ENCODE measurements at places on chromosomes 2 and 18.

GRCh38 chr18:21853775-21854552, 113.4 kb downstream of the MIB1 start:
- no peak for DNase-seq

- DNase-seq: no peak
Measured at GRCh38 chr2:119393971-119394748, 27.4 kb downstream of the DBI start.

- no peak for DNase-seq
Measured at GRCh38 chr2:32591669-32592463, 36.0 kb upstream of the TTC27 start.

DNA sequence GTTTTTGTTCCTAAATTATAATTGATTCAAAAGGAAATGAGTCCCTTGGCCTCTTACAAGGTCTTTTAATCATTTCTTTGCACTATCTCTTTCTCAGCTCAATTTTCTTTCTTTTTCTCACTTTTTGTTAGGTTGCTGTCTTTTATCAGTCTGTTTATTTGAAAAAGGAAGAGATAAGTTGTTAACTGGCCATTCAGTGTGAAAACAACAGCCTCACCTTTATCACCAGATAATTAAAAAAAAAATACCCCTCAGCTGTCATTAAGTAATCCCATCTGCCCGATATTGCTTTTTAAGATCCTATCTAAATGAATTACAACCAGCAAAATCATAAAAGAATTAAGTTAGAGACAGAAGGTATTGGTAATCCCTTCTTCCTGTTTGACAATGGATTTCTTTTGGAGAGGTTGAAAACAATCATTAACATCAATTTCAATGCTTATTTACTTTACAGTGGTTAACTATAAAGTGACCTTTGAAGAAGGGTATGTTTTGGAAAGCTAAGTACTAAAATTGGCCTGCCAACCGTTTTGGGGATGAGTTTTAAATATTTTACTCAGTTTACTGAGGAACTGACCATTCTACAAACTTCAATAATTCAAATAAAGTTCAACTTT, 104.9 kb downstream of the TGIF1 start:
- DNase-seq: no peak
